ENCODE measurements at places on chromosomes 11 and 22.
A peak's percentile ranks its signal among the peaks of the same experiment; 100 is the strongest.

- DNase-seq, result no peak
Measured at GRCh38 chr11:112630496-112630895, 330.7 kb upstream of the NCAM1 start.

- no peak for DNase-seq
Measured at GRCh38 chr22:46030231-46030880, 53.4 kb upstream of the WNT7B start.

GRCh38 chr22:36833073-36833472, 16.2 kb upstream of the PVALB start:
- no peak for DNase-seq

- DNase-seq, result peak; percentile 63
Measured at GRCh38 chr11:2196970-2197770, 25.6 kb upstream of the TH start.

- no peak for DNase-seq
Measured at GRCh38 chr11:29914203-29914930, 102.5 kb downstream of the KCNA4 start.

DNA sequence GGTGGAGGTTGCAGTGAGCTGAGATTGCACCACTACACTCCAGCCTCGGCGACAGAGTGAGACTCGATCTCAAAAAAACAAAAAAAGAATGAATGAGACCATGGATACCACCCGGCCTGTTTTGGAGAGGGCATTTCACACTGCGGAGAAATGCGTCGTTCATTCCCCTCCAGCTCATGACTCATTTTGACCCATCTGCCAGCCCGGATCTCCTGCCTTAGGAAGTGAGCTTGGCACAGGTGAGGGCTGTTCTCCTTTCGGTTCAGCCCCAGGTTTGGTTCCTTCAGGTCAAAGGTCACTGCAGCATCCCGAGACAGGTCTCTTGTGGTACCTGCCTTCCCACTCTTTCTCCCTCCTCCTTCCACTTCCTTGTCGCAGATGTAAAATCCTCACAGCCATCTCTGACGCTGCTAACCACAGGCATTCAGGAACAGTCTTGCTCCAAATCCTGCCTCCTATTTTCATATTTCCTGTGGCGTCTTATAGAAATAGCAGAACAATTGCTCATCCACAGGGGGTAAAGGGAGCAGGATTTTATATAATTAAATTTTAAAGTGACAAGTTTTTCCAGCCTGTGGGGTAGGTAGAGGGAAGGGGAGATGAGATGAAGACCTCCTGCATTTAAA, 517.9 kb downstream of the NTM start:
- no peak for DNase-seq
